ENCODE measurements at places on chromosomes 2 and 18. TPM values are rescaled to one million over a fixed set of nuclear protein-coding genes. Genes with fewer than 3 reads are reported as not detected.

The AGXT gene
- under 0.01 TPM for total RNA-seq

The UGT1A5 gene
- total RNA-seq, result not detected

The SPHKAP gene
- total RNA-seq, result 0.59 TPM

The PCARE gene
- total RNA-seq, result not detected

The TFCP2L1 gene
- 8.3 TPM for total RNA-seq

The RRM2 gene
- 2.6 TPM for total RNA-seq

The SERPINB11 gene
- not detected for total RNA-seq

The POTEJ gene
- not detected for total RNA-seq

The NFATC1 gene
- total RNA-seq, result 12.9 TPM

The TRAPPC8 gene
- total RNA-seq, result 49.8 TPM

The CDK5R2 gene
- not detected for total RNA-seq

The INSIG2 gene
- 30.9 TPM for total RNA-seq

The PRSS56 gene
- total RNA-seq, result not detected

The WBP1 gene
- total RNA-seq, result 70.0 TPM

The GPR75 gene
- total RNA-seq, result 4.9 TPM

The RIT2 gene
- not detected for total RNA-seq

The ASNSD1 gene
- total RNA-seq, result 48.0 TPM

The FAM237A gene
- not detected for total RNA-seq

The CAPN14 gene
- total RNA-seq, result 0.16 TPM

The ALPI gene
- not detected for total RNA-seq

The SERPINB4 gene
- not detected for total RNA-seq

The FMNL2 gene
- 36.1 TPM for total RNA-seq

The SCG2 gene
- total RNA-seq, result 0.66 TPM

The CASP10 gene
- total RNA-seq, result 5.7 TPM

The SNRNP200 gene
- total RNA-seq, result 109 TPM

The AKAIN1 gene
- not detected for total RNA-seq

The MOGAT1 gene
- total RNA-seq, result 0.98 TPM

The TUBA3E gene
- total RNA-seq, result not detected

The CYP27C1 gene
- total RNA-seq, result 0.48 TPM

The SCN2A gene
- total RNA-seq, result 2.2 TPM

The PLEKHH2 gene
- 42.1 TPM for total RNA-seq

The TSHZ1 gene
- 12.3 TPM for total RNA-seq

The FN1 gene
- total RNA-seq, result 74.9 TPM

The LIMS3 gene
- total RNA-seq, result 6.6 TPM

The ASB18 gene
- not detected for total RNA-seq

The ICA1L gene
- total RNA-seq, result 14.4 TPM

The CPO gene
- total RNA-seq, result 0.66 TPM

The PAIP2B gene
- total RNA-seq, result 6.9 TPM

The ALLC gene
- not detected for total RNA-seq
